ENCODE measurements at places on chromosomes 6 and 20.

GRCh38 chr20:38307371-38308046, 3.6 kb downstream of the BPI start:
- DNase-seq = no peak

DNA sequence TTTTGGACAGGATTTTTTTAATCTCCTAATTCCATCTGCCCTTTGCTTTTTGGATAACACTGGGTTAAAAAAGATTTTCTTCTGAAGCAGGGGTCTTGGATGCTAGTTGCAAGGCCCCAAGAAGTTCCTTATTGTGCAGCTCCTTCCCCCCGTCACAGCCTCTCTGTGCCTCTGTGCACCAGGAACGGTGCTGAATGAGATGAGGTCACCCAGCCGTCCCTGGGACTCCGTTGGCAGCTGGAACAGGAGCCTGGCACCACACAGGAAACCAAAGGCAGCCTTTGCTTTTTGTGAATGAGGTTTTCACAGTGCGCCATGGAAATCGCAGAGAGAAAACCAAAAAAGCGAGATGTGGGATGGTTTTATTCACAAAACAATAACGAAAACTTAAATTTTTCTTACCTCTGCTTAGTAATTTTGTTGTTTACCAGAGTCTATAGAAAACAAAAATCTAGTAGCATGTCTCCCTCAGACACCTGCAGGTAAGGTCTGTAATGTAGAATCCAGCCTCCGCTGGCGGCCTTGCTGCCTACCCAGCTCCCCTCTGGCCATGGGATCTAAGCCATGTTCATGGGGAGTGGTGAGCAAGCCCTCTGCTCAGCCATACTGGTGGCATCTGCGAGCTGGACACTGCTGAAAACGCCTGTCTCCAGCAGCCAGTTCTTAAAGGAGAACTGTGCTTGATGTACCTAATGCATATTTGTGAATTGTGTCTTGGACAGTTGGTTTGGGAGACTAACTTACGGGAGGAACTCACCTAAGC, 40.4 kb upstream of the SYNJ2 start:
- DNase-seq = no peak

- no peak for DNase-seq
These were observed 9.9 kb downstream of the NR2E1 start for GRCh38 chr6:108175592-108176279.

DNA sequence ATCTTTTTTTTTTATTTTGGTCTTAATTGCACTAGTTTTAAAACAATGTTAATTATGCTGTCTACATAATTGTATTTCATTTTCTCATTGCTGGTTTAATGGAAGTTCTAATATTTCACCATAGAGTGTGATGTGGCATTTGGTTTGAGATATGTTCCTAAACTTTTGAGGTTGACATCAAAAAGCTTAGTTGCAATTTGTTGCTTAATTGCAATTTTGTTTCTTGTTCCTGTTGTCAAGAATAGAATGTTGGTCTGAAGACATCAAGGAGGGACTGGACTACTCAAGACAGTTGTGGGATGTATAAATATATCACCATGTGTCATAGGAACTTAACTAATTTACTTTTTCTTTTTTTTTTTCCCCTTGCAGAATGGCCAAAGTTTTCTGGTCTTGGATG, 12.5 kb downstream of the HSF2 start:
- no peak for DNase-seq

- no peak for DNase-seq
These were observed 645.0 kb downstream of the DHX35 start for GRCh38 chr20:39607141-39607540.

DNA sequence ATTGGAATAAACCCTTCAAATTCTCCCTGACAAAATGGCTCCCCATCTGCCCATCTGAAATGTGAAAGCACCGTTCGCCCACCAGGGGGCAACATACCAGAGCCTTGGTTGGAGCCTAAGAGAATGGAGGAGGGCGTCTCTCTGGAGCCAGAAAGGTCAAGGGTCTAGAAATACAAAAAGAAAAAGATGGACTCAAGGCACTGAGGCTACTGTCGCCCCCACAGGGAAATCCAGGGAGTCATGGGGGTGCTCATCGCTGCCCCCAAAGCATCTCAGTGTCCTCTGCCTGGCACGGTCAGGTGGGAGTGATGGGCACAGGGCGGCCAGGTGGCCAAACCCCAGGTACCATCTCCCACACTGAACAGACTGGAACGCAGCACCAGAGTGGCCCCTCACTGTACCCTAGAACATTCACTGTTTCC, 136.3 kb downstream of the ZMYND8 start:
- DNase-seq = peak; percentile 65

GRCh38 chr6:152993847-152994246, 8.7 kb downstream of the MTRF1L start:
- no peak for DNase-seq

DNA sequence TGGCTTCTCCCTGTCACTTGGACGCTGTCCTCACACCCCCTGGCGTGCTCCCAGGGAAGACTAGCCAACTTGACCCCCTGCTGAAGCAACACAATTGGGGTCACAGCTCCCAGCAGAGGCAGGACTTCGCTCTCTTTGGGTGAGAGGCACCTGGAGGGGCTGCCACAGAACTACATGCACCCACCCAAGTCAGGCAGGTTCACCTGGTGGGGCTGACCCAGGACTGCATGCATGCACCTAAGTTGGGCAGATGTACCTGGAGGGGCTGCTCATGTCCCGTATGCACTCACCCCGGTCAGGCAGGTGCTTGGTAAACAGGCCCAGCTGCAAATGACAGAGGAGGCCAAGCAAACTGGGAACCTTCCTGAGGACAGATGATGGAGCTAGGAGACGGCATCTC, 154.3 kb upstream of the RPS6KA2 start:
- no peak for DNase-seq

- DNase-seq = no peak
These were observed 153.9 kb downstream of the LPA start for GRCh38 chr6:160510199-160510598.

DNA sequence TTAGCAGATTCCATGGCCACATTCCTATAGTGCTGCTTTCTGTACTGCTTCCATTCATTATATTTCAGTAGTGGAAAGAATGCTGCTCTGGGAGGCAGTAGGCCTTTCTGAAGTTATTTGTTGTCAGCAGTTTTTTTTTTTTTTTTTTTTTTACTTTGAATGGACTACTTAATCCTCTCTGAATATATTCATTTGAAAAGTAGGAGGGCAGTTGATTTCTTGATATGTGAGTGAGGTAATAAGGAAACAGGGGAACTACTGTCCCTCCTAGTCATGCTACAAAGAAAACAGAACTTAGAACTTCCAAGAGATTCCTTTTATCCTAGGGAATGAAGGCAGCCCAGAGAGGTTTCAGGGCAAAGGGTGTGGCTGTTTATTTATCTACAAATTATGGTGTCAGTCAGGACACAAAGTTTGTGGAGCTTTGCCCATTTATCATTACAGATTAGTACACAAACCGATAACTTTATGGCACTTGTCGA, 155.9 kb downstream of the JARID2 start:
- no peak for DNase-seq

DNA sequence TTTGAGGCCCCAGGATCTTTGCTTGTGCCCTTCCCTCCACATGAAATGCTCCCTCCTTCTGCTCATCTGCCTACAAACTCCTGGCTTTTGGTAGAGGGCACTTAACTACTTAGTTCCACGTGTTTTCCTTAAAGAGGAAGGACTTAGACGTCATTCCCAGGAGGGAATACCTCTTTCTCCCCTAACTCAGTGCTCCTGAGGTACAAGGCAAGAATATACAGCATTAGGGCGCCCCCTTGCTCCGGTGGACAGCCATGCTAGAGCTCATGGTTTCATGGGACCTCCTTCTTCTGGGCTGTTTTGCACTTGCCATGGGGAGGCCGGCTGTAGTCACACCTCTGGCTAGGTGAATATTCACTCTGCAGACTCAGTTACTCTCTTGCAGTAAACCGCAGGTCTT, 93.8 kb upstream of the LY86 start:
- DNase-seq = peak; percentile 32

DNA sequence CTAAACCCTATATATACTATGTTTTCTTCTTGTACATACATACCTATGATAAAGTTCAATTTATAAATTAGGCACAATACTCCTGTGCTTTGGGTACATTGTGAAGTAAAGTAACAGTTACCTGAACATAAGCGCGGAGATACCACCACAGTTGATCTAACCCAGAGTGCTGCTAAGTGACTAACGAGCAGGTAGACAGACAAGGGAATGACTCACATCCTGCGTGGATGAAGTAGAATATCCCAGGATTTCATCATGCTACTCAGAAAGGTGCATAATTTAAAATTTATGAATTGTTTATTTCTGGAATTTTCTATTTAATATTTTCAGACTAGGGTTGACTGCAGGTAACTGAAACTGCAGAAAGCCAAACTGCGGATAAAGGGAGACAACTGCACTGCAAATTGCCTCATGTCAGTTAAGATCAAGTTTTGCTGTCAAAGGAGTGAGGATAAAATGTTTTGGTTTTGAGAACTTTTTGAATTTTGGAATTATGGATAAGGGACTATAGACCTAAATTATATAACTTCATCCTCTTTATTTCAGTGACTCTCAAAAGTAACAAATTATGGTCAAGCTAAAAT, 14.4 kb downstream of the MKKS start:
- no peak for DNase-seq

DNA sequence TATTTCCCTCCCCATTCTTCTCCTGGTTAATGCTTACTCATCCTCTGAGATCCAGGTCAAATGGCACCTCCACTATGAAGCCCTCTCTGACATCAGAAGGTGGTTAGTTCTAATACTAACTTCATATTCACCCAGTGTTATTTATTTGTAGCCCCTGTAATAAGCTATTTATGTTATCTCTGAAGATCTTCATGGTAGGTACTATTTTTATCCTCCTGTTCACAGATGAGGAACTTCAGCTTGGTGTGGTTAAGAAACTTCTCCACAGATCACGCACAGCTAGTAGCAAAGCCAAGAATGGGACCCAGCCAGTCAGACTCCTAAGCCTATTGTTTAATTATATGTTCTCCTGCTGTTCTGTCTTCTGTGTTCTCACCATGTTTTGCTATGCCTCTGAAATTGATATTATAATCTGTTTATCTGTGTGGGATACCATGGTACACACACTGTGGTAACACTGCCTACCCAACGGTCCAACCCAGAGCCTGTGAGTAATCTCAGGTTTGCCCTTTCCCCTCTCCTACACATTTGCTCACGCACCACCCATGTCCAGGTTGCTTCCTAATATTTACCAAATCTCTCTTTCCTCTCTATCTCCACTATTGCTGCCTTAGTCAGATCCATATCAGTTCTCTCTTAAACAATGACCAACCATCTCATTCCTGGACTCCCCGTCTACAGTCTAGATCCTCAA, 98.4 kb downstream of the IPCEF1 start:
- DNase-seq = no peak

DNA sequence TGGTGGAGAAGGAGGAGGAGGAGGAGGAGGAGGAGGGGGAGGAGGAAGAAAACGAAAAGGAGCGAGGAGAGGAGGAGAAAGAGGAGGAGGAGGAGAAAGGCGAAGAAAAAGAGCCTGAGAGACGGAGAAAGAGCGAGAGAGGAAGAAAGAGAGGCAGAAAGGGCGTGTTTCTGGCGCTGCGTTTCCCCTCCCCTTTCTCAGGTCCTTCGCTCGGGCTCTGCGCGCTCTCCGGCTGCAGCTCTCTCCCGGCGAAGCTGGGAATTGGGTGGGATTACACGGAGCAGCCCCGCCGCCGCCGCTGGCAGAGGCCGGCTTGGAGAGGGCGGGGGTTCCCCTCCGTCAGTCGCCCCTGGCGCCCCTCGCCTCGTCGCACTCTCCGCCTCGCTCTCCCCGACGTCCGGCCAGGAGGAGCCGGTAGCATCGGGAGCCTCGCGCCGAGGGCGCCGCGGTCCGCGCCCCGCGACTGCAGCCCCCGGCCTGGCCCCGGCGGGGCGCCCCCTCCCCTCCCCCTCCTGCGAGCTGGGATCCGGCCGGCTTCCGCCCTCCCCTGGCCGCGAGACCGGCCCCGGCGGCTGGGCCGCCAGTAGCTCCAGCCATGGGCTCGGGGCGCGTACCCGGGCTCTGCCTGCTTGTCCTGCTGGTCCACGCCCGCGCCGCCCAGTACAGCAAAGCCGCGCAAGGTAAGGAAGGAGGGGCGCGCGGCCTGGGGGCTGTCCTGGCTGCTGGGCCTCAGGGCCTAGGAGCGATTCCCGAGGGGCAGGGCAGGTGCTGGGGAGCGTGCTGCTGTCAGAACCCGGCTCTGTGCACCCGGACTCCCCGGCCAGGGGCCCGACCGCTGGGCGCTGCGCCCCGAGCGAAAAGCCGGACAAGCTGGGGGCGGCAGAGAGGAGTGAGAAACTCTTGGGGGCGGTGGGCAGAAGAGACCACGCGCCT, at the start of gene SCUBE3:
Gene SCUBE3, plus strand, starts transcription at position 133 of the 933 bp plus-strand sequence. Its CDS starts 463 bp downstream, at position 596.
- peak; percentile 63 for DNase-seq

GRCh38 chr20:52494244-52494643, 302.7 kb upstream of the ZFP64 start:
- DNase-seq = no peak

- DNase-seq = no peak
These were observed 39.7 kb downstream of the AIG1 start for GRCh38 chr6:143100429-143100828.

DNA sequence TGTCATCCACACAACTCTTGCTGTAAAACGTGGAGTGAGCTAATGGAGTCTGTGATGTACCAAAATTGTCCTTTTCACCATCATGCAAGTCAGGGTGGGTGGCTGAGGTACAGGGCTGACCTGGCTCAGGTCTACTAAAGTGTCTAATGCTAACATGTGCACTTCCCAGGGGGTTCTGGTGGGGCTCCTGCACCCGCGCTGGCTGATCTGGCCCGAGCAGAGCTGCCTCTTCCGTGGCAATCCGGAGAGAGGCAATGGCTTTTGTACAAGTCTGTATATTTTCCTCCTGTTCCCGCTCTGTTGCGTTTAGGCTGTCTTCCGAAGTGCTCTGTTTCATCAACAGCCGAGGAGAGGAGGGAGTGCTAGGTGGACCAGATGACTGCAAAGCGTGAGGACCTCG, 191.8 kb downstream of the HIVEP2 start:
- no peak for DNase-seq

DNA sequence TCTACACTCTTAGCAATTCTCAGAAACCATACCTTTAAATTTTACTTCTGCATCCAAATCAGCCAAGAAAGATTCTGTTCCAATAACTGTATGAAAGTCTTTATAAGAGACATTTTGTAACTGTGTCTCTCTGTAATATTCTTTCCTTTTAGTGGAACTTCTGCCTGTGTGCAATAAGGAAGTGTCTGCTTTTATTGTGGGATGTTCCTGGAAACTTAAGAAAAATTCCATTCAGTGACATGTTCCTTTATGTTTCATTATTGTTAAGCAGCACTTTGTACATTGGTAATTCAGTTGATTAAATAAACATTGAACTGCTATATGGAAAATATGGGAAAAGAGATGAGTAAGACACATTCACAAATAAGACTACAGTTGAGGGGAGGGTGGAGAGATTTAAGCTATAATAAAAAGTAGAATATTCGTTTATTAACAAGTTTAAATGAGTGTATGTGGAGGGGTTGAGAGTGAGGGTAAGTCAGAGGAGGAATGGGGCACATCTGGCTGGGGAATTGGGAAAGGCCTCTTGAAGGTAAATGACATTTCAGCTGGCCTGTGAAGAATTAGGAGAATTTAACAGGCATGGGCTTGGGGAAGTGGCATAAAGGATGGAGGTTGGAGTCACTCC, 11.9 kb downstream of the NUS1 start:
- no peak for DNase-seq

GRCh38 chr20:62461157-62461556, 14.6 kb downstream of the GATA5 start:
- DNase-seq = no peak

- no peak for DNase-seq
These were observed 84.7 kb upstream of the MC3R start for GRCh38 chr20:56163806-56164205.

Measured in neural crest cell (in vitro differentiated cells).